ENCODE measurements at places on chromosomes 7 and 10.

- DNase-seq: no peak
These were observed 1027.8 kb upstream of the LRRTM3 start for GRCh38 chr10:65898055-65898454.

- no peak for DNase-seq
These were observed 440.2 kb upstream of the MKI67 start for GRCh38 chr10:128566361-128566968.

DNA sequence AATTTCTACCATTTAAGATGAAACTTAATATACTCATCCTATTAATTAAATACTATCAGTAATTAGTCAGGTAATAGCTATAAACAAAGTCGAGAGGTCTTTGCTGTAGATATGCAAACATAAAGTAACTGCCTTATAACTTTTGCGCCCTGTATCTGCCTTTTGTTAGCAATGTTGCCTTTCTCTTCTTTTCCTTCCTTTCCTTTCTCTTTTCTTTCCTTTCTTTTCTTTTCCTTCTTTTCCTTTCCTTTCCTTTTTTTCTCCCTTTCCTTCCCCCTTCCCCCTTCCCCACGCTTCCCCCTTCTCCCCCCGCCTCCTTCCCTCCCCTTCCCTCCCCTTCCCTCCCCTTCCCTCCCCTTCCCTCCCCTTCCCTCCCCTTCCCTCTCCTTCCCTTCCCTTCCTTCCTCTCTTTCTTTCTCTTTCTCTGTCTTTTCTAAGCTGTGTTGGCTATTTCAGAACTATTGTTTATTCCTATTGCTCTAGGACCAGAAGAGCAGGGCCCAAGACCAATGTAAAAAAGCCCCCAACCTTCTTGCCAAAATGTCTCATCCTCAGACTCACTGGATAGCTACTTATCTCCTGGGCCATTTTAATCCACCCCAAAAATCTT is 65.3 kb upstream of the DKK1 start:
- DNase-seq: no peak

GRCh38 chr10:124114696-124115095 is 21.3 kb upstream of the CHST15 start:
- no peak for DNase-seq

GRCh38 chr10:99170116-99170675 is 65.5 kb downstream of the HPSE2 start:
- DNase-seq: no peak

- DNase-seq: no peak
These were observed 66.8 kb downstream of the UPF2 start for GRCh38 chr10:11975795-11976194.

- DNase-seq: no peak
These were observed 122.6 kb downstream of the HBP1 start for GRCh38 chr7:107291434-107291833.

- DNase-seq: no peak
These were observed 12.9 kb upstream of the TMEM26 start for GRCh38 chr10:61465901-61466632.

DNA sequence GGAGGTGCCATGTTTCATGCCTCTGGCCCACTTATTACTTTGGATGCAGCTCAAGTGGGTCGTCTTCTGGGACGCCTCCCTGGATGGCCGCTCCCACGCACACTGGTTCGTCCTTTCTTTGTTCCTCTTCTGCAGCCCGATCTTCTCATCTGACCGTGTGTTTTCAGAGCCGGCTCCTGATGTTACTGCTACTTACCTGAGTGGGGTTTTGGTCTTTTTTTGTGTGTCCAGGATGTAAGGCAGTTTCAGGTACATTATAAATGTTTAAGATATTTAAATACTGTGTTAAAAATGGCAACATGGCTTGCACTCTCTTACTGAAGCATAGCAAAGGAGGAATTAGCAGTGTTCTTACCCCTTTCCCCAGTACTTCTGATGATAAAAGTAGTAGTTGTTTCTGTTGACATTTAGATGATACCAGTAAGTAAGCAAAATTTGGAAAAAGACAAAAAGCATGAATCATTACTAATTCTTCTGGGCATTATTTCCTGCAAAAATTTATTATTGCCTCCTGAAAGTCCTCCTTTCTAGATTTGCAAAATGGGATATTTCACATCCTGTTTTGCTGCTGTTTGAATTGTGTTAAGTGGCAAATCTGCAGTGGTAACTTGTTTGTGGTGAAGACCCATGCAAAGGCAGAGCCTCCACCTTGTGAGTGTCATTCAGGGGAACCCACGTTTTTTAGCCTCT is 59.4 kb downstream of the SHH start:
- no peak for DNase-seq

- DNase-seq: no peak
These were observed 16.6 kb upstream of the TAS2R60 start for GRCh38 chr7:143426479-143427142.

GRCh38 chr10:129849452-129849750 is 114.7 kb downstream of the EBF3 start:
- DNase-seq: no peak

GRCh38 chr10:76491216-76491615 is 1059.8 kb downstream of the LRMDA start:
- no peak for DNase-seq

GRCh38 chr10:61000769-61001730 is 57.1 kb upstream of the RHOBTB1 start:
- DNase-seq: peak; percentile 9

GRCh38 chr7:12764458-12764891 is 77.0 kb downstream of the ARL4A start:
- no peak for DNase-seq

DNA sequence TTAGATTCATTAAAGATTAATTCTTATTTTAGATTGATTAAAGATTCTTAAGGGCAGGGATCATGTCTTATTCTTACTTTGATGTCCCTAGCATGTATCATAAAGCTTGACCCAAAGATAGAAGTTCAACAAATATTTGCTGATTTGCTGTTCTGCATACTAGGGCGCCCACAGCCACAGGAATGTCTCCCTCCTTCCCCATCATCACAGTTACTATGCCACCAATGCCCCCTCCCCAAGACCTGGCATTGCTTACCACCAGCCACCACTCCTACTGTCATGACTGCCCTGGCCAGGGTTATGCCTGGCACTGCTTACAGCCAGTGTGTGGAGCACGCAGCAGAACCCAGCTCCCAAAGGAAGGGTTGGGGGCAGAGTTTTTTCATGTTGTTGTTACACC is 86.7 kb upstream of the AGK start:
- no peak for DNase-seq

GRCh38 chr10:119703903-119704508 is 21.8 kb upstream of the INPP5F start:
- no peak for DNase-seq

GRCh38 chr7:8192897-8193296 is 69.1 kb downstream of the ICA1 start:
- DNase-seq: no peak

GRCh38 chr7:50355817-50356178 is 51.3 kb downstream of the IKZF1 start:
- DNase-seq: no peak

- no peak for DNase-seq
These were observed 282.9 kb downstream of the ADARB2 start for GRCh38 chr10:1454428-1454827.

- DNase-seq: no peak
These were observed 597.2 kb upstream of the ADARB2 start for GRCh38 chr10:2334575-2334974.

DNA sequence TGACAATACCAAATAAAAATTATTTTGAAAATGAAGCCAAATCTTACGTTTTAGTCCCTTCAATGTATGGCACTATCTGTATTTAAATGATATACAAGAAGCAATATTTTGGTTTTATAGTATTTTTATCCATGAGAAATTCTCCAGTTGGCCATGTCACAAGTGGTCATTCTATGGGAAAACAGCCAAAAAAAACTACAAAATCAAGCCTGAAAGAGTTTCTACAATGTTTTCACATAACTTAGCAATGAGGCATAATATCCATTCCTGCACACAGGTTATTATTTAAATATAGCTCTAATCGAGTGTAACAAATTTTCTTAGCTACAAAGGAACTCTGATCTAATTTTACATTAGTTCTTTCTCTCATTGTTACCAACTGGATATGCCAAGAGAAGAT is 5.4 kb downstream of the RAB11FIP2 start:
- no peak for DNase-seq

DNA sequence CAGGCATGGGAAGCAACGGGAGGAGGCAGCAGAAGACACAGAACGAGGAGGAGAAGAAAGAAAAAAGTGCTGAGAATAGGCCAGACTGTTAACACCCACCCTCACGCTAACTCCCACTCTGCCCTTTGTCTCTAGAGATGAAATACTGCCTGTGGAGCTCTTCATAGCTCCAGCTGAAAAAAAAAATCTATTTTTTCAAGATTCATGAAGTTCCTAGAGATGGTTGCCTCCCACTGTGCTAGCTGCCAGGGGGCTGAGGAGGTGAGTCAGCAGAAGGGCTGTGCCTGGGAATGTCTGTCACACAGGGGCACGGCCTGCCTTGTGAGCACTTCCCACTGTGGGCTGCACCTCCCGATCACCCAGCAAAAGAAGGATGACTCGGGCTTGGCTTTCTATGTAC is 144.5 kb downstream of the RNF216 start:
- DNase-seq: no peak

DNA sequence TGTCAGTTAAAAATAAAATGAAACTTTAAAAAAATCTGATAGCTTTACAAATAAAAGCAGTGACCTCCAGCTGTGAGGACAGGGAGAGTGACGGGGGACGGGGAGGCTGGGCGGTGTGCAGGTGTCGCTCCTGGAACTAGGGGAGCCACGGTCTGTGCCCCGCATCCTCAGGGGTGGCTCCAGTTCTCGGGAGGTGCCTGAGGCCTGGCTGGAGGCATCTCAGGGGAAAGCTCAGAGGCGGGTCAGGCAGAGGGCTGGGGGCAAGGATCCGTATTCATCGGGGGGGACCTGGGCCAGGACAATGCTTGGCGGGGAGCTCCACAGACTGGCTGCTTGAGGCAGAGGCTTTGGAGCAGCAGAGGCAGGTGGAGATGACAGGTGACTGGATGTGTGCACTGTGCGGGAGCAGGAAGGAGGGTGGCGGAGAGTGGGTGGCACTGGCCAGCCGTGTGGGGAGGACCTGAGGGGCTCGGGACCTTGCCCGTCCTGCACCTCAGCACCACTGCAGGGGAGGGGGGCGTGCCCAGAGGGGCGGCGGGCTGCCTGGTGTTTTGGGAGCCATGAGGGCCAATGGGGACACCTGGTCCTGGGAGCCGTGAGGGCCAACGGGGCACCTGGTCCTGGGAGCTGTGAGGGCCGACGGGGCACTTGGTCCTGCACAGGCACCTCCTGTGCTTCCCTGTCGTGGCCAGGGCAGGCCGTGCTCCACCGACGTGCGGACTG is 13.2 kb downstream of the PWWP2B start:
- DNase-seq: no peak

DNA sequence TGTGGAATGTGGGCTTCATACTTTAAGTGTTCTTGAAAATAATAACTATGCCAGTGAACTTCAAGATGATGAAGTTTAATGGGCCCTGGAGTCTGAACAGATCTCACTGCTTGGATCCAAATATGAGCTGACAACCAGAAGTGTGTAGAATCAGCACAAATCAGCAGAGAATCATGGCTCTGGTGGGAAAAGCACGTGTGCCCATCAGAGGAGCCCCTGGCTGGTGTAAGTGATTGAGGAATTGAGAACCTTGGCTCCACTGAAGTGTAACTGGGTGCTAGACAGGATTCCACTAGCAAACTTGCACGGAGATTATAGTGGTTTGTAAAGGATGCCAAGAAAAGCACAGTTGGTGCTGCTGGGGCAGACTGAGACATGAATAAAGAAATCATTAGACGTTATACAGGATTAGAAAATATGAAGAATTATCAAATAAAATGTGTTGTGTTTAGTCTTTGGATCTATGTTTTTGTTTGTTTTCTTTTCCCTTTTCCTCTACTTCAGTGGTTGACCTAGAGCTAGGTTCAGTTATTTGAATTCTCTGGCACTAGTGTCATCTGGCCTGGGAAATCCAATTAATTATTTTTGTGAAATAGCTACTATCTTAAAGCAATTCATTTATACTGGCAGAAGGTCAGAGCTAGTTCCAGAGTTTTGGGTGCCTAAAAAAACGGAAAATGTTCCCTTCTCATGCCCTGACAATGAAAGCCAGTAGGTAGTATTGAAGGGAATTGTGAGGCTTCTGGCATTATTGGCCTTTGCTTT is 175.7 kb upstream of the MEOX2 start:
- no peak for DNase-seq

- no peak for DNase-seq
These were observed 135.9 kb downstream of the JCAD start for GRCh38 chr10:29923416-29923965.

- no peak for DNase-seq
These were observed 401.5 kb downstream of the REEP3 start for GRCh38 chr10:63922468-63923284.

DNA sequence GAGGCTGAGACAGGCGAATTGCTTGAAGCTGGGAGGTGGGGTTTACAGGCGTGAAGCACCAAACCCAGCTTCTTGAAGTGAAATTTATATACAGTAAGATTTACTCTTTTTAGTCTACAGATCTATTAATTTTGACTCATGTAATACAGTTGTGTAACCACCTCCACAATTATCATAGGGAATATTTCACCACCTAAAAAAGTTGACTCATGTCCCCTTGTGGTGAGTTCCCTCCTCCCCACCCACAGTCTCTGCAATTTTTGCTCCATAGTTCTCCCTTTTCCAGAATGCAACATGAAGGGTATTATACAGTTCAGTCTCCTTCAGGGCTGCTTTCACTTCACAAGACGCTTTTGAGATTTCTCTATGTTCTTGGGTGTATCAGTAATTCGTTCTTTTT is 156.8 kb downstream of the FAM107B start:
- DNase-seq: no peak

DNA sequence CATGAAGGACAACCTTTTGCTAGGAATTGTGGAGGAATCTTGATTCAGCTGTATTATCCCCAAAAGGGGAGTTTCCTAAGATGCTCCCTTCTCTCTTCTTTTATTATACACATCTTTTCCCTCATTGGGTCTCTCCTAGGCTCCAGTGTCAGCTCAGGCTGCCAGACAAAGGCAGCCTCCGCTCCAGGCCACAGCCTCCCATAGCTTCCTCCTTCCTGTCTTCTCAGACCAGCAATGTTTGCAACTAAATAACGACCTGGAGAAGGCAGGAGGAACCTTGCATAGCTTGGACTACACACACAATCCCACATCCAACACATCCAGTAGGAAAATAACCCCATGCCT is 12.3 kb downstream of the SFXN3 start:
- no peak for DNase-seq

DNA sequence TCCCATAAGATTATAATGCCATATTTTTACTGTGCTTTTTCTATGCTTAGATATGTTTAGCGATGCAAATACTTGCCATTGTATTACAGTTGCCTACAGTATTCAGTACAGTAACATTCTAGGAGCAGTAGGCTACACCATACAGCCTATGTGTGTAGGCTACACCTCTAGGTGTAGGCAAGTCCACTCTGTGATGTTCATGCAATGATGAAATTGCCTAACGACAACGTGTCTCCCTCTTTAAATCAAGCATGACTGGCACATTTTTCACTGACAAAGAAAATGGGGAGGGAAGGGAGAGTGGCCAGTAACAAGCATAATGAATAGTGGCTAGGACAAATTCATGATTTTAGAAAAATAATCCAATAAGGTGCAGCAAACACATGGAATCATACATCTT is 1.7 kb downstream of the NCAPG2 start:
- no peak for DNase-seq
